ENCODE measurements at places on chromosomes 7 and 10.

GRCh38 chr10:77264107-77264506 is 373.5 kb downstream of the KCNMA1 start:
- no peak for DNase-seq

DNA sequence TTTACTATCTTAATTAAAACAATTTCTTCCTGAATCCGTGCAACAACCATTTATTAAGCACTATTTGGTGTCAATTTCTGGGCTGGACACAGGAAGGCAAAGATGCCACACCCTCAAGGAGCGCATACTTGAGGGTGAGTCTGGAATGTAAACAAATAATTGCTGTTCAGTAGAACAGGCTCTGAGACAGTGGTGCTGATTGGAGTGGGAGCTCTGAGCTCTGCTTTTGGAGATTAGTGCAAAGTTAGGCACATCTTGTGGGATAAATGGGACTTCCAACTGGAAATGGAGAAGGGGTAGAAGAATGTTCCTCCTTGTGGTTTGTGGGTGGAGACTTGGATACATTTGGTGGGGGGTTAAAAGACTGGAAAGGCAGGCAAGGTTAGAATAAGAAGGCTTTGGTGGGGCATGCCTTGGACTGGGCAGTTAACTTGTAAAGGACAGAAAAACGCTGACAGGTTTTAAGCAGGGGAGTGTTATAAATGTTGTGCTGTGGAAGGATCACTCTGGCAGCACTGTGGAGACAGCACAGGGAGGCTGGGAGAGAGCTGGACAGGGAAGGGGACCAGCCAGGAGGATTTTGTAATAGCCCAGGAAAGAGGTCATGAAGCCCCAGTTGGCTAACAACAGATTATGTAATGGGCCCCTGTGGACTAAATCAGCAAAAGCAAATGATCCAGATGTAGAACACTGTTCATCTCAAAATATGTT is 80.7 kb downstream of the ZNF365 start:
- DNase-seq = no peak

GRCh38 chr7:91264924-91265681 is 870 bp downstream of the FZD1 start:
- no peak for DNase-seq

DNA sequence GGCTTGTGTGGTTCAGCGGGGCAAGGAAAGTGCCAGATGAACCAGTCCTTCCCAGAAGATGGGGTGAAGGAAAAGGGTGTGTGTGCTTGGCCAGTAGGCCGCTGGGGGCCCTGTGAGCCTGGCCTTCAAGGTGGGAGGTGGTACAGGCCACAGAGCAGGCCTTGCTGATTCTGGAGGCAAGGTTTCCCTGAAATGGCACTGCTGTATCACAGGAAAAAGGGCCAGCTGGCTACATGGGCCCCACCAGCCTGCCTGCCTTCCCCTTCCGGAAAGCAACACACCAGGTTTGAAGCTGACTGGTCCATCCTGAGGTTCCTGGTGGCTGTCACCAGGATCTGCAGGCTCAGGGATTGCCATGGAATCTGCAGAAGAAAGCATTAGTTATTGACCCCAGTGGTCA is 12.5 kb downstream of the MMRN2 start:
- DNase-seq = no peak

DNA sequence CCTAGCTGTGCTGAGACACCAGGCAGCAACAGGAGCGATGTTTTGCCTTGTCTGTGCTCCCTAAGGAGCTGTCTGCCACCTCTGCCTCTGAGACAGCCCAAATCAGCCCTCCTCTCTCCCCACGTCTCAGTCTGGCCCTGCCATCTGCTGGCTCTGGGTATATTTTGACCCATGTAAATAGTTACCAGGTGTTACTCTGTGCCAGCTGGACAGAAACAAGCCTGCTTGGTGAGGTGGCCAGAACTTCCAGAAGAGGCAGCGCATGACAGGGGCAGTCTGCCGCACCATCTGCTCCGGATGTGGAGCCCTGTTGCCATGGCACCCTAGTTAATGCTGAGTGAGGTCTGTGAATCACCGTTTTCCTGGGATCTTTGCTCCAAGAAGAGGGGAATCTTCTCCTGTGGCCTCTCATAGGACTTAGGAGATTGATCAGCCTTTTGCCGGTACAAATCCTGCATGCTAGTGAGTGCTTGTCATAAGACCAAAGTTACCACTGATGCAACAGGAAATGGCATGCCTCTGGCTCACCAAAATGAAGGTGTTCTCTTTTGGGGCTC is 31.8 kb downstream of the GSTO2 start:
- DNase-seq = no peak

- no peak for DNase-seq
Measured at GRCh38 chr10:74117738-74118137, 32.9 kb downstream of the AP3M1 start.

GRCh38 chr7:2048531-2048930 is 184.2 kb downstream of the MAD1L1 start:
- no peak for DNase-seq

- DNase-seq = no peak
Measured at GRCh38 chr10:101646364-101646763, 48.6 kb downstream of the FBXW4 start.

GRCh38 chr7:47320296-47320695 is 261.6 kb downstream of the TNS3 start:
- no peak for DNase-seq

- DNase-seq = no peak
Measured at GRCh38 chr7:13240349-13240748, 552.9 kb downstream of the ARL4A start.
